ENCODE measurements at places on chromosomes 3 and 15.

GRCh38 chr3:24829629-24830229 is 335.1 kb upstream of the THRB start:
- DNase-seq, result no peak

- DNase-seq, result no peak
These were observed 22.1 kb downstream of the TMED3 start for GRCh38 chr15:79332824-79333510.

- DNase-seq, result no peak
These were observed 6.1 kb downstream of the ZIC1 start for GRCh38 chr3:147415286-147415685.

DNA sequence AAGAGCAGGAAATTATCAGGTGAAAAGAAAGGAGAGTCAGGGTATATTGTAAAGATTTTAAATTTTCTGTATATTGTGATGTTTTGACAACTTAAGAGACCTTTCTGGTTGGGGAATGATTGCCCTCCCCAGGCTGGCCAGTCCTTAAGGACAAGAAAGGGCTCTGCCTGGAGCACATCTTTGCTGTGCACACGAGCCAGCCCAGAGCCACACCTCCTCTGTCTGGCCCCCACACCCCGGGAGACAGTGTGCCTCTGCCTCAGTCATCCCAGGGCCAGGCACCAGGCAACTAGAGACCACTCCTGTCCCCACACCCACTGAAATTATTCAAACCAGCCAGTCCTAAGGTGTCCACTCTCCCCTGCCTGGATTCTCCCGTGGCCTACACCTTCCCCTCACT is 67.1 kb downstream of the KBTBD12 start:
- DNase-seq, result no peak

DNA sequence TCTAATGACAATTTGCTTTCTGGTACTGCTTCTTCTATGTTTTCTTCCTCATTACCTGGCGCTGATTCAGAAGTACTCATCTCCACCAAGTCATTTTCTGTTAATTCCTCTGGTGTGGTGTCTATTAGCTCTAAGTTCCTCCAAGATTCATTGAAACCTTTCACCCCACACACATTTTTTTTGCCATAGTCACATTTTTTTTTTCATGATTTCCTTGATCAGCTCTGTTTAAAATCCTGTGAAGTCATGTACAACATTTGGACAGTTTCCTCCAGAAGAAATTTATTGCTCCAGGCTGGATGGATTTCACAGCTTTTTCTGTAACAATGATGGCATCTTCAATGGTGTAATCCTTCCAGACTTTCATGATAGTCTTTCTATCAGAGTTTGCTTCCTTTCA is 243.2 kb upstream of the VEPH1 start:
- no peak for DNase-seq

GRCh38 chr3:122642935-122643334 is 37.7 kb upstream of the PARP14 start:
- no peak for DNase-seq

GRCh38 chr3:148727231-148727630 is 29.5 kb downstream of the AGTR1 start:
- DNase-seq, result no peak

- DNase-seq, result no peak
These were observed 253.0 kb downstream of the RAP2B start for GRCh38 chr3:153414982-153415381.

DNA sequence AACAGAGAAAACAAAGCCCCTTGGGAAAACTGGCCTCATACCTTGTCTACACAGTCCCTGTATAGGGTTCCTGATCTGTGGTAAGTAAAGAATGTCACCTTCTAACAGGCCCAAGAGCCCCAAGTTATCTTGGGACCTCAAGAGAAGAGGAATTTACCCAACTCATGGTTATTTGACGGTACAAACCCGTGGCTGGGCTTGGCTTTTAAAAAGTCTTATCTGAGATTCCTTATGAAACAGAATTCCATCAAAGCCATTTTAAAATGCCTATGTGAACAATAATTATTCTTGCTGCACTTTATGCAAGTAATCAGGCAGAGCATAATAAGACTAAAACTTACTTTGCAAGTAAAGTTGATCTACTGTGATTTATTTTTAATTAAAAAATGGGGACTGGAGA is 13.9 kb upstream of the SORD start:
- no peak for DNase-seq

DNA sequence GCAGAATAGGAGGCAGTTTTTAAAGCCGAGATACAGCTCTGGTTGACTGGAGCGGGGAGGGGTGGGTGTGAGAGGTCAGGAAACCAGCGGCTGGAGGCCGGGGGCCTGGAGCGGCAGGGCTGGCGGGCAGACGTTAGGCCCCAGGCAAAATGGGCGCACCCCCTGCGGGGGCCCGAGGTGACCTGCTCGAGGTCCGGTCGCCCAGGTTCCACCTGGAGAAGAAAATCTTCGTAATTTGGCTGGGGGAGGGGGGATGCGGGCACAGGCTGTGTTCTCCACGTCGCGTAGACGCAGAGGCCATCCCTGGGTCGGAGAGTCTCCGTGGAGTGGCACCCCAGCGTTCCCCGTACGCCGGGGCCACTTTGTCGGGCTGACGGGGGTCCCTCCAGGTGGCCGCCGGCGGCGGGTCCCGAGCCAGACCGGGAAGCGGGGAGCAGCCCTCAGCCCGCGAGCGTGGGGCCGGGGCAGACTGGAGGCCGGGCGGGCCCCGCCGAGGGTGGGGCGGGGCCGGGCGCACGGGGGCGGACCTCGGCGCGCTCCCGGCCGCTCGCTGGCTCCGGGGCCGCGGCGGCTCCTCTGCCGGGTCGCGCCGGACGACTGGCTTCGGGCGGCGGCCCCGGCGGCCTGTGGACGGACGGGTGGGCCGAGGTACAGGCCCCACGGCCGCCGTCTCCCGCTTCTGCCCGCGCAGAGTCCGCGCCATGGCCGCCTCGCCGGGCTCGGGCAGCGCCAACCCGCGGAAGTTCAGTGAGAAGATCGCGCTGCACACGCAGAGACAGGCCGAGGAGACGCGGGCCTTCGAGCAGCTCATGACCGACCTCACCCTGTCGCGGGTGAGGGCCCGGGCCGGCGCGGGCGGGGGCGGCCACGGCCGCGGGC is at the start of gene CRTC3:
Gene CRTC3 (plus strand): TSS at position 553 of the 879 bp plus-strand sequence. CDS start 149 bp downstream, at position 702.
- DNase-seq, result peak; percentile 45

- no peak for DNase-seq
These were observed 44.9 kb upstream of the DGKG start for GRCh38 chr3:186406669-186407635.

- no peak for DNase-seq
These were observed at the start of gene TMEM108 for GRCh38 chr3:133038089-133038730. Gene TMEM108, plus strand, starts transcription at chr3:133038391.

- DNase-seq, result no peak
These were observed 433.8 kb upstream of the CBLB start for GRCh38 chr3:106302451-106303221.

DNA sequence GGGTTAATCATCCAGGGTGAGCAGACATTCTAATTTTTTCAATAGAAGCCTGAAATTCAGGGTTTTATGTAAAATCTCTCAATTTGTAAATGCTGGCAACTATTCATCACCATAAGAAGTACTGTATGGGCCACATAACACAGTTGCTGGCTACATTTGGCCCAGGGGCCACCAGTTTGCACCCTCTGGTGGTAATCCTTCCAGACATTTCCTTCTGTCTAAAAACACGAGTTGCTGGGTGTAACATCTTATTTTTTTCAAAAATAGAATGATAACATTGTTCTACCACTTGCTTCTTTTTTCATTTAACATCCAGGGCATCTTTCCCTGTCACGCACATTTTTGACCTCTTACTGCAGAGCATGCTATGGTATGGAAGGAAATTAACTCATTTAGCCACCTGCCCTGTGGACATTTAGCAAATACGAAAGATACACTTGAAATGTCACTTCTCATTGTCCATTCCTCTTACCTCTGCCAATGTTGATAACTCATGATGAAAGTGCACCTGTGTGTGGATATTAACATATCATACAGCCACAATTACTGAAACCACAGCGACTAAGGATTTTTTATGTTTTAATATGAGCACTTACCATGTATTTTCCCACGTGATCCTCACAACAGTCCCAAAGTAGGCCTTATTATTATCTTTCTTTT is 117.5 kb upstream of the ARHGEF3 start:
- DNase-seq, result no peak

DNA sequence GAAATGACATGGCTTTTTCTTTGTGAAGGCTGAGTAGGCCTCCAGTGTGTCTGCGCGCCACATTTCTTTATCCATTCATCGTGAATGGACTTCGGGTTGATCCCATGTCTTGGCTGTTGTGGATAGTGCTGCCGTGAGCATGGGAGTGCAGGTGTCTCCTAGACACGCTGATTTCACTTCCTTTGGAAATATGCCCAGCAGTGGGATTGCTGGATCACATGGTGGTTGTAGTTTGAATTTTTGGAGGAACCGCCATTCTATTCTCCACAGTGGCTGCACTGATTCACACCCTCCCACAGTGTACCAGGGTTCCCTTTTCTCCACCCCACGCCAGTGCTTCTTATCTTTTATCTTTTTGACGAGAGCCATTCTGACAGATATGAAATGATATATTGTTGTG is 171.7 kb downstream of the NSMCE3 start:
- no peak for DNase-seq

GRCh38 chr15:101124731-101125451 is 127.0 kb downstream of the CHSY1 start:
- no peak for DNase-seq

- no peak for DNase-seq
These were observed 5.4 kb downstream of the TYRO3 start for GRCh38 chr15:41564286-41564959.
